ENCODE measurements at places on chromosomes 13 and 19.

GRCh38 chr19:42197375-42197817, 20.1 kb downstream of the DEDD2 start:
- DNase-seq = peak; percentile 50

GRCh38 chr13:25372284-25373081, 709 bp downstream of the ATP8A2 start:
- DNase-seq = no peak

GRCh38 chr13:32969516-32969941, 46.7 kb upstream of the KL start:
- no peak for DNase-seq

DNA sequence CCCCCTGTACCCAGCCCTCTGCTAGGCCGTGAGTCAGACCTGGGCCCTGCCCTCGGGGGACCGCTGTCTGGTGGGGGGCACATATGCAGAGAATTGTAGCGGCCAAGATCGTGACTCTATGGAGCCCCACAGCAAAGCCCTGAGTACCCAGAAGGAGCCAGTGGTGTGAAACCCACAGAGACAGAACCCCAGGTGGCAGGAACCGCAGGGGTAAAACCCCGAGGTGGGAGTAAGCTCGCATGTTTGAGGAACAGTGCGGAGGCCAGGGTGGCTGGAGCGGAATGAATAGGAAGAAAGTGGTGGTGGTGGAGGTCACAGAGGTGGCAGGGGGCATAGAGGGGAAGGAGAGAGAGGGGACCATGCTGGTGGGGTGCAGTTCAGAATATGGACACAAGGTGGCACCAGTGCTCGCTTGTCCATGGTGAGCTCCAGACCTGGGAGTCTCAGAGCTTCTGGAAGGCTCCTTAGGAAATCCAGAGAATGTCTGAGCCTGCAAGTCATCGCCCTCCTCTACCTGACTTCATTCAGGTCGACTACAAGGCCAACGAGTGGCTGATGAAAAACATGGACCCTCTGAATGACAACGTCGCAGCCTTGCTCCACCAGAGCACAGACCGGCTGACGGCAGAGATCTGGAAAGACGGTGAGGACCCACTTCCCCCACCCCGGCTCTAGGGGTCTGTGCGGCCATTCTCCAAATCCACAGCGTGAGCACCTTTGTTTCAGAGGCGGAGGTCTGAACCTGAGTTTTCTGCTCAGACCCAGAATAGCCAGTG, 48.9 kb downstream of the MYH14 start:
- peak; percentile 38 for DNase-seq

DNA sequence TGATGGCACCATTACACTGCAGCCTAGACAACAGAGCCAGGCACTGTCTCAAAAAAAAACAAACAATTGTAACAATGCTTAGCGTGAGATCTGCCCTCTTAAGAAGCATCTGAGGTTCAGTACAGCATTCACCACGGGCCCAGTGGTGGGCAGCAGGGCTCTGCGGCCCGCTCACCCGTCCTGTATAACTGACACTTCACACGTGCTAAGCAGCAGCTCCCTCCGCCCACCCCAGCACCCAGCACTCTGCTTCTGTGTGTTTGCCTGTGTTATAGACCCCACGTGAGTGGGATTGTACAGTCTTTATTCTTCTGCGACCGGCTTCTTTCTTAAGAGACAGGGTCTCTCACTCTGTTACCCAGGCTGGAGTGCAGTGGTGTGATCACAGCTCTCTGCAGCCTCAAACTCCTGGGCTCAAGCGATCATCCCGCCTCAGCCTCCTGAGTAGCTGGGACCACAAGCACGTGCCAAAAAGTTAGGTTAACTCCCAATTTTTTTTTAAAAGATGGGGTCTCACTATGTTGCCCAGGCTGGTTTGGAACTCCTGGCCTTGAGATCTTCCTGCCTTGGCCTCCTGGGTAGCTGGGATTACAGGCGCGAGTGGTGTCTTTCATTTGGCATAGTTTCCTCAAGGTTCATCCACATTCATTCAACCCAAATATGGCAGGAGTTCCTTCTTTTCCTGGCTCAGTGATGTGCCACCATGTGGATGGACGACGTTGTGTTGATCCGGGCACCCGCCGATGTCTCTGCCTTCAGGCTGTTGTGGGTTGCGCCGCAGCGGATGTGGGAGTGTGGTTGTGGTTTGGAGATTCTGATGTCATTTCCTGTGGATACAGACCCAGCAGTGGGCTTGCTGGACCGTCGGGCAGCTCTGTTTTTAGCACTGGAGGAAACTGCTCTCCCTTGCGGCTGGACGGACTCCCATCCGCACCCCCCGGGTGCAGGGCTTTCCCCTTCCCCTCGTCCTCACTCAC, 170.0 kb downstream of the KDM4B start:
- peak; percentile 91 for DNase-seq

GRCh38 chr19:40414542-40415535, 1.7 kb upstream of the PRX start:
- no peak for DNase-seq

GRCh38 chr13:30659980-30660379, 42.3 kb downstream of the USPL1 start:
- no peak for DNase-seq

DNA sequence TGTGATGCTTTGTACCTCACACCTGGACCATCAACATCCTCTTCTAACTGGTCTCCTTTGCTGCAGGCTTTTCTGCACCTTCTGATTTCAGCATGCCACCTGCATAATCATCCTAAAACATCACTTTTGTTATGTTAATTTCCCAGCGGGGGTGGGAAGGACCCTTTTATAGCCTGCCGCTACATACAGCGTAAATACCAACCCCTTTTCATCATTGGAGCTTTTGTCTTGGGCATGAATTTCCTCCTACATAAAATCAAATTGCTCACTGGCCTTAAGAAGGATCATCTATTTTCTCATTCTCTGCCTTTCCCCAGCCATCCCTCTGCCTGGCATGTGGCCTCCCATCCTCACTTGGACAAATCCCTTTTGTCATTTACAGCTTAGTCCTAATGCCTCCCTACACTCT, 124.7 kb downstream of the RBM26 start:
- no peak for DNase-seq
